ENCODE measurements at places on chromosomes 1 and 21.

DNA sequence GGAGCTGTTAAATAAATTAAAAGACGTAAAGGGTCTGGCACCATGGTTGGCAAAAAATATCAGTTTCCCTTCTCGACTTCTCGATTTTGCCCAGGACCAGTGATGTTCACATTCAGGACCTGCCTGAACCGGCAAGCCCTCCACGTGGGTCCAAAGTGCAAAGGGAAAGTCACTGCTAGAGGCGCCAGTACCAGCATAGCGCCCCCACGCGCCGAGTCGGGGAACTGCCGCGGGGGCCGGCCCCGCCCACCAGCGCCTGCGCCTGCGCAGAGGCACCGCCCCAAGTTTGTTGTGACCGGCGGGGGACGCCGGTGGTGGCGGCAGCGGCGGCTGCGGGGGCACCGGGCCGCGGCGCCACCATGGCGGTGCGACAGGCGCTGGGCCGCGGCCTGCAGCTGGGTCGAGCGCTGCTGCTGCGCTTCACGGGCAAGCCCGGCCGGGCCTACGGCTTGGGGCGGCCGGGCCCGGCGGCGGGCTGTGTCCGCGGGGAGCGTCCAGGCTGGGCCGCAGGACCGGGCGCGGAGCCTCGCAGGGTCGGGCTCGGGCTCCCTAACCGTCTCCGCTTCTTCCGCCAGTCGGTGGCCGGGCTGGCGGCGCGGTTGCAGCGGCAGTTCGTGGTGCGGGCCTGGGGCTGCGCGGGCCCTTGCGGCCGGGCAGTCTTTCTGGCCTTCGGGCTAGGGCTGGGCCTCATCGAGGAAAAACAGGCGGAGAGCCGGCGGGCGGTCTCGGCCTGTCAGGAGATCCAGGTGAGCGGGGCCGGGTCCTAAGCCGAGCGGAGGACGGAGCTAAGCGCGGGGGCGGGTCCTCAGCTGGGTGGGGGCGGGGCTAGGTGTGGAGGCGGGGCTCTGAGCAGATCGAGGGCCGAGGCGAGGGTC is at the start of gene PINK1:
Gene PINK1 (plus strand): TSS at position 269 of the 875 bp plus-strand sequence. CDS start 91 bp downstream, at position 360.
- peak; percentile 63 for DNase-seq

- peak; percentile 31 for DNase-seq
These were observed 1.2 kb downstream of the SARS1 start for GRCh38 chr1:109214695-109215623.

- no peak for DNase-seq
These were observed 203.6 kb downstream of the LBR start for GRCh38 chr1:225224287-225224686.

- no peak for DNase-seq
These were observed 73.9 kb downstream of the GLUL start for GRCh38 chr1:182317611-182318161.

GRCh38 chr1:9706178-9706577 is 54.6 kb downstream of the PIK3CD start:
- no peak for DNase-seq

- DNase-seq, result no peak
These were observed 241.6 kb downstream of the BACH1 start for GRCh38 chr21:29540289-29540688.

DNA sequence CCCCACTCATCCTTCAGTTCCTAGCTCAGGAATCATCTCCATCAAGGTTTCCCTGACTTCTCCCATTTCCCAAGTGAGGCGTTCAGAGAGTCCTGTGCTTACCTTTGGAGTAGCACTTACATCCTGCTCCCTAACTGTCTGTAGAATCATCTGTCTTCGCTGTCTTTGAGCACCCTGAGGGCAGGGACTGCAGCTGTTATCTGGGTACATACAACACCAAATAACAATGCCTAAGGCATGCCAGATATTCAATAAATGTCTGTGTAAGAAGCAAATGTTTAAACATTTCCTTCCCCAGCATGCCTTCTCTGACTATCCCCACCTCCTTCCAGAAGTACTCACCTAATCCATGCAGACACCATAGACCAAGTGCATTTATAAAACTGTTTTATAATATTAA is 65.4 kb downstream of the JAK1 start:
- no peak for DNase-seq

- no peak for DNase-seq
These were observed 3.0 kb downstream of the FBLIM1 start for GRCh38 chr1:15761366-15762128.

DNA sequence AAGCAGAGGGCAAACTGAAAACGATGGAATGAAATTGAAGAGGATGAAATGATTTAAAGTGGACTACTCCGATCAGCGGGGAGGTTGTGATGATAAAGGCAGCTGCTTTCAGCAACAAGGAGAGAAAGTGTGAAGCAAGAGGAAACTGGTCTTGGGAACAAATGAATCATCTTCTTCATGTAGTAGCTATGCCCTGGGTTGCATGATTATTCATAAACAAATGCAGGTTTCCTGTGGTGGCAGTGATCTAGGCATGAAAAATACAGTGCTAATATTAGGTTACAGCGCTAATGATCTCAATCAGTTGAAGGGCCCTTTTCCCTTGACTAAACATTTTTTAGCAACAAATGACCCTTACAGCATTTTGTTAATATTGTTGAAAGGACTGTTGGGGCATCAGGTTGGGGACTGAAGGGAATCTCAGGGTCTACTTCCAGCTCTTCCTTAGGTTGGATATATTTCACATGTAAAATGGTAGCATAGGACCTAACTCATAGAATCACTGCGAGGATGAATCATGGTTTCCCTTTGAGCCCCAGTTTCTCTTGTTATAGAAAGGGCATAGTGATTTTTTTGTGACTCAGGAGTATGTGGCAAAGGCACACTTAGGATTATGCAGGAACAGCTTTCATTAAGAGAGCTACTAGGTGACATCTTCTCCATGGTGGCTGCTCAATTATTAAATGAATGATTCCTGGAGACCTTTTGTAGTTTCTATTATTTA is 1.9 kb upstream of the ZFYVE9 start:
- DNase-seq, result peak; percentile 69

GRCh38 chr21:14383596-14384180 is 742 bp upstream of the HSPA13 start:
- DNase-seq, result peak; percentile 65

GRCh38 chr1:22132517-22133235 is 10.2 kb downstream of the WNT4 start:
- DNase-seq, result no peak

DNA sequence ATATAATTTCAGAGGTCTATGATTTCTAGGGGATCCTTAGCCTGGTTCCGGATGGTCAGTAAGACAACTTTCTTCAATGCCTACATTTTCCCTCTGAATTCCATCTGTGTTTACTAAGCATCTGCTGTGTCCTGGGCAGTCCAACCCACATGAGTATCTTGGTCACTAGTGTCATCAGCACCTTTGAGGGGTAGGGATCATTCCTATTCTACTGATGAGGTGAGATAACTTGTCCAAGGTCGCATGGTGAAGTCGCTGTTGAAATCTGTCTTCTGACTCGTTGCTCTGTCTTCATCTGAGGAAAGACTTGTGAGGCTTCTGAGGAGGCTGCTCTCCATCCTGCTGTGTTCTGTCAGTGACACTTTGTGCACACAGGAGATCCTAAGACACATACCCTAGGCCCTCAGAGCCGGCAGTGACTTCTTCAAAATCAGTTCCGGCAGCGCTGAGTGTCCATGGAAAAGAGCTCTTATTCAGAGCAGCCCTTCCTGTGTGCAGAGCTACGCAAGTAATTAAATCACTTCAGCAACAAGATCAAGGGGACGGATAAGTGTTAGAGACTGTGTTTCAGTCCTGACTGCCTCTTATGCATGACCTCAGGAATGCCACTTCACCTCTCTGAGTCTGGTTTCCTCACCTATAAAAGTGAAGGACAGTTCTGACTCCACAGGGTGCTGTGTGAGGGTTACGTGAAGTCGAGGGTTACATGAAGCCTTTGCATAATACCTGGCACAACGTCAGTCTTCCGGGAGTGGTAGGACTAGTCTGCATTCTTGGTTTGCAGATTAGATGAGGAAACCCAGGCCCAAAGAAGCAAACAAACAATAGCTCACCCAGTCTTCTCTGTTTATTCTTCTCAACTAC is 28.4 kb downstream of the AK2 start:
- no peak for DNase-seq

- DNase-seq, result no peak
These were observed 50.9 kb downstream of the MDM4 start for GRCh38 chr1:204567071-204567470.

DNA sequence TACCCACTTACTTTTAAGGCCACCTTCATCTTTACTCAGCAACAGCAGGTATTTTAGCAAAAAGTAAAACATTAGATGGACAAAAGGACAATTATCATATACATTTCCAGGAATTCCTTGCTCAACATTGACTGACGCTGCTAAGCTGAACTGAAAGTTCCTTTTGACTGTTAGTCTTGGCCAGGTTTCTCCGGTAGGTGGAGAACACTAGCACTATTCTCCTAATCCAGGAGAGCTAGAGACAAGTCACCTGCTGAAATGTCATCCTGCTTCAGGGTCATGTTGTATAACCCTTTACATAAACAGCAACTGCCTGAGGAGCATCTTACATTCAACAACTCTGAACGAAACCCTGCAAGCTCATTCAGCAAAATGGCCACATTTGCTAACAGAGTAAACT is 109.0 kb upstream of the ESRRG start:
- DNase-seq, result no peak

DNA sequence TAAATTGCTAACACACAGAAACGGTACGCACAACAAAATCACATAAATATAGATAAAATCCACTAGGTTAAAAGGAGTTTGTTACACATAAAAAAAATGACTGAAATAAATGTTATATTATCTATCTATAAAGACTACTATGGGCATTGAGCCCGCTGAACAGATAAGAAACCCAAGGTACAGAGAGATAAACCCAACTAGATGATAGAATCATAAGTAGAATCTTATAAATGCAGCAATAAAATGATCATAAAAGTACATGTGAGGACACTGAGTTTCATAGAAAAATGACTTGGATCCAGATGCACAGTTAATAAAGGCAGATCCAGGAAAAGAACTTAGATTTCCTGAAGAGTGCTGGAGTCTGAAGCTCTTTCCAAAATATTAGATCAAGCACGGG is 128.7 kb downstream of the RGS7 start:
- no peak for DNase-seq

GRCh38 chr1:73803380-73803779 is 394.6 kb downstream of the LRRIQ3 start:
- no peak for DNase-seq

- no peak for DNase-seq
These were observed 14.2 kb upstream of the TENT5B start for GRCh38 chr1:27026621-27027574.

GRCh38 chr21:27221077-27221476 is 254.2 kb upstream of the ADAMTS5 start:
- DNase-seq, result no peak

- no peak for DNase-seq
These were observed 32.1 kb downstream of the RGL1 start for GRCh38 chr1:183837062-183837461.

GRCh38 chr1:108962681-108963051 is 618 bp downstream of the CLCC1 start:
- DNase-seq, result no peak

GRCh38 chr1:176157995-176158394 is 49.1 kb downstream of the COP1 start:
- no peak for DNase-seq

DNA sequence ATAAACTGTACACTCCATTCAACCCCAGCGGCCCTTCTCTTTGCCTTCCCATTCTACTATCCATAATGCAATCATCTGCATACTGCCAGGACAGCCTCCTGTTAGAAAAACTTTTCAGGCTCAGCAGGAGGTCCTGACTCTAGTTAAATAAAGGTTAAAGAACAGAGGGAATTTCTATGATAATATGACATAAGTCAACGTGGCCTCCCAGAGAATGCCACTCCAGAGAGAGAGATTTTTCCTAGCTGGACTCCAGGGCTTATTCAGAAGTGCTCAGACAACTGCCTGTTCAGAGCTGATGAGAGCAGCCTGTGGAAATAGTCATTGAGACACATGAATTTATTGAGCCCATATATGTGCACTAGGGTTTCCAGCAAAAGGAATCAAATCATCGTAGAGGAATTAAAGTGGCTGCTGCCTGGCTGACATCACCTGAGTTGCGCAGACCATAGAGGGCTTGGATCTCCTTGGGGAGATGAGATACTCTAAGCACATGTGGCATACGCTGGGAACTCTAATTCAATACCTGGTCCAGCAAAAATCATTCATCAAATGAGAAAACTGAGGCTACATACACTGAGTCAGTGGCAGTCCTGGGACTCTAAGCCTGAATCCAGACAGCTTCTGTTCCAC is 736.2 kb downstream of the PTPRU start:
- no peak for DNase-seq

GRCh38 chr1:15848143-15848928 is 829 bp downstream of the SPEN start:
- DNase-seq, result no peak

- DNase-seq, result no peak
These were observed 13.0 kb upstream of the CD48 start for GRCh38 chr1:160724465-160725242.

GRCh38 chr1:106952776-106953175 is 103.7 kb upstream of the PRMT6 start:
- no peak for DNase-seq

DNA sequence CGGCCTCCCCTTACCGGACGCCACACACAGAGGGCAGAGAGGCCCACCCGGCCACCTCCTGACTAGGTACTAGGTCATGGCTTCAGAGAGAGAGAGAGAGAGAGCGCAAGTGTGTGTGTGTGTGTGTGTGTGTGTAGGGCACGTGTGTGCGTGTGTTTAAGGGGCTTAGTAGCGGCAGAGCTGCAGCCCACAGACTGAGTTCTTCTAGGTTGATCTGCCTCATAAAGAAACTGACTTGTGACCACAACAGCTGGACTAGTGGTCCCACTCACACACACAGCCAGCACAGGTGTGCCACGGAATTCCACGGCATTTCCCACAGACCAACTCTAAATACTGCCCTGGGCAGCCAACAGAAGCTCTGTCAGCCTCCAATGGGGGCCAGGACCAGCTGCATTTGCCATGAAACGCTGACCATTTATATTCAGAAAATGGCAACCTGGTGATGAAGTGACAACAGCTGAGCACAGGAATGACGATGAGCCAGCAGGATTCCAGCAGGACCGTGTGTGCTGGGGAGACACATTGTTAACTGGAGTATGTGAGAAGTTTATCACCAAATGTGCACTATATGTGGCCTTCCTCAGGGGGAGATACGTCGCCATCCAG is 38.8 kb upstream of the GPR153 start:
- DNase-seq, result no peak
